ENCODE measurements at places on chromosomes 2 and 18. TPM values are rescaled to one million over a fixed set of nuclear protein-coding genes. Genes with fewer than 3 reads are reported as not detected.

The CPLX4 gene
- total RNA-seq, result not detected

The ITPRIPL1 gene
- total RNA-seq, result 11.5 TPM

The LYPD6 gene
- total RNA-seq, result not detected

The LRATD1 gene
- not detected for total RNA-seq

The AGFG1 gene
- total RNA-seq, result 56.5 TPM

The MGAT4A gene
- total RNA-seq, result 256 TPM

The TRIM43 gene
- total RNA-seq, result not detected

The TXNDC2 gene
- not detected for total RNA-seq

The CHRND gene
- not detected for total RNA-seq

The CD207 gene
- not detected for total RNA-seq

The IMPA2 gene
- total RNA-seq, result 6.4 TPM

Measured in CD4-positive, alpha-beta memory T cell (primary cell).